ENCODE measurements at places on chromosomes 2 and 18.

DNA sequence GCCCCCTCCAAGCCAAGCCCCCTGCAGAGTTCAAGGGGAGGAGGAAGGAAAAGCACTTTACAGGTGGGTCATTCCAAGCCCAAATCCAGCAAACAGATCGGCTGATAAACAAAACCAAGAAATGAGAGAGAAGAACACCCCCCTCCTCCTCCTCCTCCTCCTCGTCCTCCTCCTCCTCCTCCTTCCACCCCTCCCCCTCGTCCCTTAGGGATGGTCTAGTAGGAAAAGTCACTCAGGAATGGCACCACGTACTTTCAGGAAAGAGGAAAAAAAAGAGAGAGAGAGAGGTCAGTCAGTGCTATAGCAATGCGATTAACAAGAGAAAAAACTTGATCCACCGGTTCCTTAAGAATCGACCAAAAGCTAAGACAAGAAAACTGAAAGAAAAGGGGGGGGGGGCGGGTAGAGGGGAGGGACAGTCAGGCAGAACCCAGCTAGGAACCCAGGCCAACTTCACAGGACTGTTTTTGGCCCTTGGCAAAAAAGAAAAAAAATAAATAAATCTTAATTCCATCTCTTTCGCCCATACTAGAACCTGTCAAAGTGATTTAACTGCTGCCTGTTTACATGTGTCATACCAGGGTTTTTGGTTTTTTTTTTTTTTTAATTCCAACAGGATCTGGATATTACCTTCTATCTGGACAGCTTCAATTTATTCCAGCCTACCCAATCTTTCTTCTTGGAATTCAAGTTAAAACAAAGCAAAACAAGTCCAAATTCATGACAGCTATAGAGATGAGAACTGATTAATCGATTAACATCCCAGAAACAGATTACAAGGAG is 906 bp downstream of the IKZF2 start:
- no peak for DNase-seq

GRCh38 chr2:239399921-239400595 is 762 bp downstream of the HDAC4 start:
- DNase-seq = no peak

DNA sequence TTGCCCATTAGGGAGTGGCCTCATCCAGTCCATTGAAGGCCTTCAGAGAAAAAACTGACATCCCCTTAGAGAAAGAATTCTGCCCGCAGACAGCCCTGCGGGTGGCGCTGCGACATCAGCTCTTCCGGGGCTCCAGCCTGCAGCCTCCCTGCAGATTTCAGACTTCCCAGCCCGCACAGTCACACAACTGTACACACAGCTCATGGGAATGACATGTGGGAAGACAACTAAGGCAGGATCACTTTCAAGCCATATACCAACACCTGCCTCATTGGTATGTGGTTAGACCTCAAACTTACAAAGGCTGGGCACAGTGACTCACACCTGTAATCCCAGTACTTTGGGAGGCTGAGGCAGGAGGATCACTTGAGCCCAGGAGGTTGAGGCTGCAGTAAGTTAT is 24.8 kb upstream of the TUBB6 start:
- no peak for DNase-seq

DNA sequence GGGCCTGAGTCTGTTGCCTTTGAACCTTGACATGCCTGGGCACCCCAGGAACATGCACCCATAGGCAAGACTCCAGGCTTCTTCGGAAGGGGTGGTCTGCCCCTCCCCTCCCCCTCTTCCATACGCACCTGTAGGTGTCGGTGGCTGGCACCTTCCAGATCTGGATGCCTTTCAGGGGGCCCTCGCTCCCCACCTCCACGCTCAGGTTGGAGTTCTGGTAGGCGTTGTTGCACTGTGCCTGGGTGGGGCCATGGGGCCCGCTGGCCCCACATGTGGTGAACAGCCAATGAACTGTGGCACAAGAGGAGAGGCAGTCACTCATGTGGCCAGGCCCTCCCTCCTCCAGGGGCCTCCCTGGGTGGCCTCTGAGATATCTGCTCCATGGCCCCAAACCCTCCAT is 135.8 kb downstream of the CLIP4 start:
- DNase-seq = no peak

DNA sequence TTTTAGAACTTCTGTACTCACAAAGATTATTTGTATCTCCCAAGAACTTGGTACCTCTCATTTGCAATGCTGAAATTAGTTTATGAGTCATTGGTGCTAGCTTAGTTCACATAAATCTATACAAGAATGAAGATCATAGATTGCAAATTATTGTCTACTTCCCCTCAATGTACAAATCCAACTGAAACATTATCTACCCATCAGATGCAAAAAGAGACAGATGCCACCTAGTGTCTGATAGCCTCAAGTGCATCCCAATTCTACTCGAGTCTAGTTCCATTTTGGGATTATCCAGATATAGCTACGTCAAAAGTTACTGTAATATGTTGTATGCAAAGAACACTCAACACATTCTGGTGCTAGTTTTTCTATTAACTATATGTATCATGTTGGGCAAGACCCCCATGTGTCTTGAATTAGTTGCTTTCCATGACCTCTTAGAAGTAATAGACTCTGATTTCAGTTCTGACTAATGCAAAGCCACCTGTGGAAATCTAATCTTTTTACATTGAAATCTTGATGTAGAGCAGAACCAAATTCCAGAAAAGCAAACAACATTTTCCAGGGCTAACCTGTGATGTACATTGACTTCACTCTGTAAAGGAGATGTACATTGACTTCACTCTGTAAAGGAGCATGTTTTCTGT is 210.0 kb downstream of the RBM43 start:
- DNase-seq = no peak

DNA sequence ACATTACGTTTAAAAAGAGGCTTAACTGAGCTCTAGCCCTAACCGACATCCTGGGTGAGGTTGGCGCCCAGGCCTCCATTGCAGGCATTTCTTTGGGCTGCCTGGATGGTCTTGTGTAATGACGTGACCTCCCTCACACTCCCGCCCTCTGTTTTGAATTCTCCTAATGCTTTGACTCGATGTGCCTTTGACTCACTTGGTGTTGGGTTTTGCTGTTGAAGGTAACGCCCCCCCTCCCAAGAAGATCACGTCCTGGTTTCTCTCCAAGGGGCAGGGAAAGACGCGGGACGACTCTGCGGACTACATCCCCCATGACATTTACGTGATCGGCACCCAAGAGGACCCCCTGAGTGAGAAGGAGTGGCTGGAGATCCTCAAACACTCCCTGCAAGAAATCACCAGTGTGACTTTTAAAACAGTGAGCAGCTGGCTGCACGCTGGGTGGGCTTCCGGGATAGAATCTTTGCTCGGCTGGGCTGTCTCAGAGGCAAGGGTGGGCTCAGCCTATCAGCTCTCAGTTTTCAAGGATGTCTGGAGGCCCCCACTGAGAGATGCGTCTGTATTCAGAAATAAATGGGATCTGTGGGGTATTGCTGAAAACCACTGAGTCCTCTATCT is 87.9 kb upstream of the ATG16L1 start:
- DNase-seq = no peak

DNA sequence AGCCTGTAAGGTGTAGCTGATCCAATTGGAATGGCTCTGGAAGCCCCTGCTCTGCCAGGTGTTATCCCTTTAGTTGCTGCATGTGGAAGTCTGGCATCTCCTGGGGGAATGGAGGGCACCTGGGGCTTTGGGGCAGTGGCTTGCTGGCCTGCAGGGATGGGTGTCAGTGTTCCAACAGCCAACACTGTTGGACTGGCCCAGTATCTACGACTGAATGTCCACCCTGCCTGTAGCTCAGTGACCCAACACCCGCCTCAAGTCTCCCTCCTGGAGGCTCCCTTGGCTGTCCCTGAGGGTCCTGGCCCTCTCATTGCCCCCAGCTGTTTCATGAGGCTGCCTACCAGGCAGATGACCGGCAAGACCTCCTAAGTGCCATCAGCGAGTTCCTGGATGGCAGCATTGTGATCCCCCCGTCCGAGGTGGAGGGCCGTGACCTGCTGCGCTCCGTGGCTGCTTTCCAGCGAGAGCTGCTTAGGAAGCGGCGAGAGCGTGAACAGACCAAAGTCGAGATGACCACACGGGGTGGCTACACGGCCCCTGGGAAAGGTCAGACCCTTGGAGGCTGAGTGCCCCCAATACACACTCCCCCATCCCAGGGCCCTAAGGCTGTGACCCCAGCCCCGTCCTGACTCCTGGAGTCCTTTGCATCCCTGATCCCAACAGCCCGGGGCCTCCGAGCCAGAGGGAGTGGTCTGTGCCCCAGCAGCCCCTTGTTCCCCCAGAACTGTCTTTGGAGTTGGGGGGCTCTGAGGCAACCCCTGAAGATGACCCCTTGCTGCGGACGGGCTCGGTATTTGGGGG is 7.7 kb downstream of the SLC4A3 start:
- DNase-seq = no peak

- DNase-seq = no peak
Observed at GRCh38 chr2:224449212-224450147, 47.6 kb upstream of the FAM124B start.

GRCh38 chr2:72036595-72036994 is 111.1 kb downstream of the CYP26B1 start:
- DNase-seq = no peak

DNA sequence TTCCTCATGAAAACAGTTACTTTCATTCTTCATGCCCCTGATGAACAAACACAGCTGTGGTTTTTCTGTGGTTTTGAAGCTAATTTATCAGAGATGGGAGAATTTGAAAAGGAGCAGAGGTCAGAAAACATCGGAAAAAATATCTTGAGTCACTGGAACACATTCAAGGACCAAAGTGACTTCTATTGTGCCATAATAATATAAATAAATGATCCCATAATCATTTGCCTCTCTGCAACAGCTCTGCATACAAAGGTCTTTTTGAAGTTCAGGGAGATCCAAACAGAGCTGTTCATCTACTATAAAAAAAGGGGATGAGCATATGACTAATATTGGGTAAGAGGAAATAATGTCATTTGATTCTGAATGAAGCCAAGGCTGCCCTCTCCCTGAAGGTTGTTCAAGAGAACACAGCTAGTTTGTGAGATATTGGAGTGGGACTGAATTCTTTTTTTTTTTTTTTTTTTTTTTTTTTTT is 201.3 kb upstream of the GALNT5 start:
- no peak for DNase-seq

DNA sequence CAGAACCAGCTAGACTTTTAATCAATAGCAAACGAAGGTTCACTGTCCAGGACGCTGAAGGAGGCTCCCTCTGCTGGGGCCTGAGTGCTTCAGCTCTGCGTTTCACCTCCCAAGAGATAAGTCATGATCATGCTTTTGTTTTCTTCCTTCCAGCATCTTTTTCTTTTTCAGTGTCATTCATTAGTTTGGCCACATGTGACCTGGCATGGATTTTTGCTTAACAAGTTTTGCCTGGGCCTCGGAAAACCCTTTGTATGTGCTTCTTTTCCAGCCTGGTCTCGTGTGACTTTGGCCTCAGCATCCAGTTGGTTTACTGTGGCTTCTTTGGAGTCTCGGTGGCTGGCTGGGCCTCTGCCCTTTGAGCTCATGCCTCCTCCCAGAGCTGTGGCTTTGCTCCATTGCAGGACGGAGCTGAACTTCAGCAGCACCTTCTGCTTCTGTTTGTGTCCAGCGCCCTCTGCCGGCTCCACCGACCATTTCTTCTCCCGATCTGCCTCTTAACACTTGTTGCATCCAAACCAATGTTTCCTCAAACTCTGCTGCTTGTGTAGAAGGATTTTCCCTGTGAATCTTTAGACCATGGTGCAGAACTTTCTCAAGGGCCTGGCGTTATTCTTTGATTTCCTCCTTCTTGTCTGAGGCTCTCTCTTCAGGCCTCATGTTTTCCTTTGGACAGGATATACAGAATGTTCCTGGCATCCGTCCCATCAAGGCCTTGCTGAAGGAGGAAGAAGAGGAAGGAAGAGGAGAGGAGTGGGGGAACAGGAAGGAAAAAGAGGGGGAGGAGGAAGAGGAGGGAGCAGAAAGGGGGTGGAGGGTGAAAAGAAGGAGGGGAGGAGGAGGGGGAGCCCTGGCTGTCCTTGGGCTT is 23.6 kb upstream of the HES6 start:
- DNase-seq = no peak

Measured in NCI-H524 treated with DMSO at 0.1 percent for 48 hours (cell line).